ENCODE measurements at places on chromosomes 4 and X.

- no peak for DNase-seq
Measured at GRCh38 chr4:43089730-43090129, 197.2 kb downstream of the GRXCR1 start.

DNA sequence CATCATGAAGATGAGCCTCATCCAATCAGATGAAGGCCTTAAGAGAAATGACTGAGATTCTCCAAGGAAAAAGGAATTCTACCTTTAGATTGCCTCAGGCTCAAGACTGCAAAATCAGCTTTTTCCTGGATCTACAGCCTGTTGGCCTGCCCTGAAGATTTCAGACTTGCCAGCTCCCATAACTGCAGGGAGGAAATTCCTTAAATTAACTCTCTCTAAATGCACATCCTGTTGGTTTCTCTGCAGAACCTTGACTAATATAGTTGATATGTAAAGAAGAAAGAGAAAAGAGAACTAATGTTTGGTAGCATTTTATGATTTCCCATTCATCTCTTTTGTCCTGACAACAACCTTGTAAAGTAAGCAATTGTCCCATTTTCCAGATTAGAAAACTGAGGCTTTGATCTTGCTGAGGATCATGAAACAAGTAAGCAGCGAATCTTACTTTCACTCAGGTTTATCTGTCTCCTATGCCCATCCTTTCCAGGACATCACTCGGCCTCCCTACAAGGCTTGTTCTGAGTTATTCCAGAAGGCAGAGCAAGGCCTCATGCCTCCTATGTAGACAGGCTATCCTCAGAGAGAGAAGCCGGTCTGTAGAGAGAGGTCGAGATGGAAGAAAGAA, 115.0 kb upstream of the LDB2 start:
- DNase-seq = peak; percentile 80

DNA sequence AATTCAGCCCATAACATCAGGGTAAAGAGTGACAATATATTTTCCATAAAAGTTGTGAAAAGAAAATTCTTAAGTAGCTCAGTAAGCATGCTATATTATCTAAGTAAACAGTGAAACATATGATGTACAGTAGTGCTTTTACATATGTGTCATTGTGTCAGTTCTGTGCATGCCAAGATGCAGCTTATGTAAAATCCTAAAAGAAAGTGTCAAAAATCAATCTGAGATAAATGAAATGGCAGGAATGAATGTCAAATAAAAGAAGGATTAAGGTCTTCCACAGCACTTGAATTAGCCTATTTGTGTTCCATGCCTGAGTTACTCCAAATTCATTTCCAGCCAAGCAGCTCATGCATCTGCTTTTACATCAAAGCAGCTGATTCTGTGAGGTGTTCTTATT, 452.7 kb upstream of the HS3ST1 start:
- DNase-seq = no peak

DNA sequence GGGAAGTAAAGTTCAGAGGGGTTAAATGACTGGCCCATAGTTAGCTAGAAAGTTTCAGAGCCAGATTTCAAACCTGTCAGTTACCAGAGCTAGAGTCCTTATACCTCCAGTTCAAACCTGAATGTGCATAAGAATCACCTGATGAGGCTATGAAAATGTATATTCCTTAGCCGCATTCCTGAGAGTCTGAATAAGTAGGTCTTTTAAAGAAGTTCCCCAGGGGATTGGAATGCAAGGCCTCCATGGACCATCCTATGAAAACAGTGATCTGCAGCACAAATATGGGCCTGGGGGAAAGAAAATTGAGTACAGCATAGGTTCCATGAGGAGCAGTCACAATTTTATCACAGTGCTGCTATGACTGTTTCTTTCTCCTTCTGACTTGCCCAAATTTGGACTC, 263.9 kb upstream of the CXorf66 start:
- no peak for DNase-seq

GRCh38 chr4:8191136-8191747, 7.8 kb upstream of the SH3TC1 start:
- DNase-seq = peak; percentile 99

DNA sequence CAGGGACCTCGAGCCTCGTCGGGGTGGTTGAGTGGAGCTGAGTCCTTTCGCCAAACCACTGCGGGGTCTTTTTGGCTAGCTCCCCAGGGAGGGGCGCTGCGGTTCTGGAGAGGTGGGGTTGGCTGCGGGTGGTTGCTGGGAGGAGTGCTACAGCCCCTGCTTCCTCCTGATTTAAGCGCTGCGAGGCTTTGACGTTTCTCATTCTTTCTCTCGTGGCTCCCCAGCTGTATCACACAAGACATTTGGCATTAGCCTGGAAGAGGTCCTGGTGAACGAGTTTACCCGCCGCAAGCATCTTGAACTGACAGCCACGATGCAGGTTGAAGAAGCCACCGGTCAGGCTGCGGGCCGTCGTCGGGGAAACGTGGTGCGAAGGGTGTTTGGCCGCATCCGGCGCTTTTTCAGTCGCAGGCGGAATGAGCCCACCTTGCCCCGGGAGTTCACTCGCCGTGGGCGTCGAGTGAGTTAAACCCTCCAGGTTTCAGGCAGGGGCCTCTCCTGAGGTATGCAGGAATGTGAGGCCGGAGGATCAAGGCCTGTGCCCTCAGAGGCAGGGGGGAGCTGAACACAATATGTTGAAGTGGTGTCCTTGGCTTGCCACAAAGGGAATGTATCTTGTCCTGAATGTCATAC, 25.5 kb downstream of the ARHGAP36 start:
- no peak for DNase-seq

- no peak for DNase-seq
Measured at GRCh38 chrX:46611658-46612362, 38.2 kb downstream of the CHST7 start.

- DNase-seq = no peak
Measured at GRCh38 chrX:47283015-47283771, 50.4 kb downstream of the USP11 start.

DNA sequence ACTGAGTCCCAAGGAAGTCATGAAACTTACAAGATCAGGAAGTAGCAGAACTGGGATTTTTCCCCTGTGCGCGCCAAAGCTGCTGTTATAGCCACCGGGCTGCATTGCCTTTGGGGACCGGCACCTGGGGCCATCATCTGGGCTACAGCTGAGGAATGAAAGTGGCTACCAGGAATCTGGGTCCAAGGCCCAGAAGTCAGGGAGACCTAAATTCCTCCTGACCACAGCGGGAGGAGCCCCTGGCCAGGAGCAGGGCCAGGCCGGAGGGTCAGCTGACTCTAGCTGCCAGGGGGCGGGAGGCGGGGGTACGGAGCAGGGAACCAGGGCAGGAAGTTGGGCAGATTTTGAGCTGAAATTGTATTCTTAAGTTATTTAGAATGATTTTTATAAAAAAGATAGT, 242.4 kb downstream of the EVC2 start:
- DNase-seq = no peak

GRCh38 chr4:151797131-151797530, 36.3 kb upstream of the GATB start:
- DNase-seq = no peak

GRCh38 chr4:15348236-15348635, 79.6 kb upstream of the C1QTNF7 start:
- DNase-seq = no peak

- DNase-seq = no peak
Measured at GRCh38 chrX:20143561-20143960, 1.9 kb upstream of the EIF1AX start.

DNA sequence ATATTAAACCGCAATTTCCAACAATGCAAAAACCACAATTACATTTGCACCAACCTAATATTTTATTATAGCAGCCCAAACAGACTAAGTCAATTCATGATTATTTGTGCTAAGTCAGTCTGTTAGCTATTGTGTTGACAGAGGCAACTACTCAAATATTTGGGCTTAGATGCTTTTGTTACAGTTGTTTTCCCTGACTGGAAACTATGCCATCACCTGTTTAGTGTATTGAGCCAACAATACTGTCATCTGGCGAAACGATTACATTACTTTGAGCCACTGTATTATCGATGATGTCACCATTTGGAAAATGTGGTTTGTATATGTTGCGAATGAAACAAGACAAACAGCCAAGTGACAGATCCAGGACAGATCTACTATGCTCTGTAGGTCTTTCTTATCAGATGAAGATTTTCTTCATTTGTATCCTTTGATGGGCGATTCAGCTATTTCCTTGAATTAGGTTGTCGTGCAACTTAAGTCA, 38.7 kb upstream of the INTS6L start:
- DNase-seq = no peak

GRCh38 chr4:80091184-80091583, 18.2 kb upstream of the ANTXR2 start:
- DNase-seq = no peak

DNA sequence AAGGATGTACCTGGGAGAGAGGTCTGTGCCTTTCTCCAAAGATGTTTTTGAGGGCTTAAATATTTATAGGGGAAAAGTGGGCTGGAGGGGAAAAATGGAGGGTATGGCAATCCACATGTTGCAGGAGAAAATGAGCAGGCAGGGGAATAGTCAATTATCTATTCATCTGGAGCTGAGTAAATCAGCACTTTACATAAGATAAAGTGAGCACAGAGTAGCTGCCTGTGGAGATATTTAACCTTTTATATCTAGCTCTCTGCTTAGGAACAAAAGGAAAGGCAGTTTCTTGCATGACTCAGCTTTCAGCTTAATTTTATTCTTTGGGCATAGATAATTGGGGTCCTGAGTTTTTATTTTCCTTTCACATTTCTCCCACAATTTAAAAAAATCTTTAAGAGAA, 93.6 kb upstream of the NPY2R start:
- DNase-seq = no peak

GRCh38 chrX:133610056-133610455, 194.8 kb upstream of the GPC4 start:
- no peak for DNase-seq

GRCh38 chr4:123555233-123555806, 158.7 kb downstream of the SPRY1 start:
- peak; percentile 97 for DNase-seq

- DNase-seq = no peak
Measured at GRCh38 chr4:41264212-41264611, 7.5 kb downstream of the UCHL1 start.

DNA sequence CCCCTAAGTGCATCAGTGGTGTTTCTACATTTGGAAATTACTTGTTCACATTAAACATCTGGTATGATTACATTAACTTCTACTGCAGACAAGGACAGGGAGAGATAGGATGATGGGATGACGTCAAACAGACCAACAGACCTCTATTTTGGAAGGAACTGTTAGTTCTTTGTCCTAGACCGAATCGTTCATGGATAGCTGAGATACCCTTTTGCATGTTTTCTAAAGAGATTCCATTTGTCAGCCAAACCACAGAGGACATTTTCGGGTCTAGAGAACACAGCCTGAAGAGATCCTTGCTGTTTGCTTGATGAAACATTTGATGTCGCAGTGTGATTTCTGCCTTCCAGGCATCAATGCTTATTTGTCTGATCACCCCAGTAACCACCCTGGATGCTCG, 27.7 kb downstream of the CHST7 start:
- DNase-seq = no peak

GRCh38 chrX:1393871-1394615, 2.1 kb upstream of the SLC25A6 start:
- DNase-seq = no peak

- DNase-seq = peak; percentile 38
Measured at GRCh38 chr4:56976837-56977320, 527 bp downstream of the NOA1 start.

- DNase-seq = no peak
Measured at GRCh38 chrX:20974326-20974725, 399.9 kb upstream of the CNKSR2 start.

DNA sequence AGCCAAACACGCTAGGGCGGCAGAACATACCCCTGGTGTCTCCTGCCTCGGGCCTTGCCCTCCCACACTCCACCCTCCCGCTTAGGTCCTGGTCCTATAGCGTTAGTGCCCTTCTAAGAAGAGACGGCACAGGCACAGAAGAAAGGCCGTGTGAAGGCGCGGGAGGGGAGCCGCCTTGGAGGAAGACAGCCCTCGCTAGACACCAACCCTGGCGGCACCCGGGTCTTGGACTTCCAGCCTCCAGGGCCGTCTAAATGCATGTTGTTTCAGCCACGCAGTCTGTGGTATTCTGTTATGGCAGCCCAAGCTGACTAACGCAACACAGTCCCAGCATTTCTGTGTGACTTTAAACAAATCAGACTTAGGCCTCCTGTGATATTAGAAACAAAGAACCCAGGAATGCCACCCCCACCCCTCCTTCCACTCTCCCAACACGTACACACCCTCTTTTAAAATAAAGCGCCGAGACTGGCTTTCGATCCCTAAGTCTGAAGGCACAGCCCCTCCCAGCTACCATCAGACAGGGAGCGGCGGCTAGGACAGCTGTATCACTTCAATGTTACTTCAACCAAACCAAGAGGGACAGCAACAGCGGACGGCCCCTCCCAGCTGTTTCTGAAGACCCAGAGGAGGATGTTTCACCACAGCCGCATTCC, 128.0 kb downstream of the AFAP1 start:
- no peak for DNase-seq

DNA sequence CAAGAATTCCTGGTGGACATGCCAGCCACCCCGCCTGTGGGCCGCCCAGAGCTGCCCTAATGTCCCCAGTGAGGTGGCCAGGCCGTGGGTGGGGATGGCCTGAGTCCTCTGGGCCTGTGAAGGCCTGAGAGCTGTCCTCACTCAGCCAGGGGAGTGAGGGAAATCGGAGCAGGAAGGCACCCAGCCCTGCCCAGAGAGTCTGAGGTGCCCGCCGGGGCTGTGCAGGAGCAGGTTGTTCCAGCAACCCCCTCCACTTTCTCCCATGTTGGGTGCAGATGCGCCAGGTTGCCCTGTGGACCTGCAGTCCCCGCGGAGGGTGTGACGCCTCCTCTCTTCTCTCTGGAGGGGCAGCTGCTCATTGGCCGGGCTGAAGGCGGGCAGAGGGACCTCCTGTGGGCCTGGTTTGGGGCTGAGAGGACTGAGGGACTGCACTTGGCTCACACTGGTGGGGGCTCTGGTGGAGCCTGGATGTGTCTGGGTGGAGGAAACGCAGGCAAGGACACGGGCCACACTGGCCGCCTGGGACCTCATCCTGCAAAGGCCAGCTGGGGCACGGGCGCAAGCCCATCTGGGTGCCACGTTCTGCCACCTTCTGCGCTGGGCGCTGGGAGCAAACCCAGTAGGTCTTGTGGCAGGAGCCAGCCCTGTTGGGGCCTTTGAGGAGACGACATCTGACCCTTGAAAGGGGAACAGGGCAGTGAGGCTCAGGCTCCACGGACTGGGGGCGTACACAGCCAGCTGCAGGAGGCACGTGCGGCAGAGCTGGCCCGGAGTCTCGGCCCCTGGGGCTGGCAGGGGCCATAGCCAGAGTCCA, 14.0 kb downstream of the DOK7 start:
- no peak for DNase-seq

GRCh38 chr4:23333946-23334878, 555.6 kb downstream of the PPARGC1A start:
- DNase-seq = no peak

GRCh38 chrX:118736394-118737010, 9.1 kb downstream of the IL13RA1 start:
- no peak for DNase-seq

DNA sequence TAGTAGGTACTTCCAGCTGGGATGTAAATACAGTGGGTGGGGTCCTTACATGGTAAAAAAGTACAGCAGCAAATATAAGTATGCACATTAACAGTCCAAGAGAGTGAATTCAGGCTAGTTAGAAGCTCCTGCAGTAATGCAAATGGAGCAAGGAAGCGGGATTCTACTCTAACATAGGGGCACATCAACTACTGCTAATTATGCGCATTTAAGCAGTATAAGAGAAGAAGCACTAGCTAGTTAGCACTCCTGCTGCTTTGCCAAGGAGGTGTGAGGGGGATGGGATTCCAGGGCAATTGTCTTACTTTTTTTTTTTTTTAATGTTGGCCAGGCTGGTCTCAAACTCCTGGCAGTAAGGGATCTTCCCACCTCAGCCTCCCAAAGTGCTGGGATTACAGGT, 284.1 kb downstream of the CHIC1 start:
- no peak for DNase-seq

- no peak for DNase-seq
Measured at GRCh38 chrX:122816288-122816687, 367.8 kb upstream of the GRIA3 start.
